Activated T-cell treated with anti-CD3 and anti-CD28 coated beads, Interleukin-2, amount 50 U/mL, for 4 hours (primary cell): ENCODE measurements at places on chromosomes 2 and 18. TPM values are rescaled to one million over a fixed set of nuclear protein-coding genes. Genes with fewer than 3 reads are reported as not detected.

- DNase-seq, result peak; percentile 23
Measured at GRCh38 chr2:96924775-96925747, 55.2 kb upstream of the SEMA4C start.

Gene UPP2
- total RNA-seq, result not detected

Gene MAPRE3
- 4.3 TPM for total RNA-seq

- no peak for DNase-seq
Measured at GRCh38 chr2:48727560-48727959, 28.0 kb downstream of the LHCGR start.

Gene FLACC1
- total RNA-seq, result 1.5 TPM

Gene MAB21L4
- total RNA-seq, result not detected

GRCh38 chr18:33717339-33717738 lies 139.3 kb downstream of the ASXL3 start:
- no peak for DNase-seq

- DNase-seq, result no peak
Measured at GRCh38 chr2:3420076-3420768, 40.7 kb downstream of the TRAPPC12 start.

GRCh38 chr2:36507408-36507812 lies 90.6 kb downstream of the FEZ2 start:
- no peak for DNase-seq

GRCh38 chr2:241179899-241180298 lies 8.6 kb upstream of the ANO7 start:
- DNase-seq, result no peak

- DNase-seq, result no peak
Measured at GRCh38 chr2:37529830-37530415, 141.5 kb downstream of the CDC42EP3 start.

Gene CRYGD
- not detected for total RNA-seq

Gene LRPPRC
- 165 TPM for total RNA-seq

Gene ABCG5
- total RNA-seq, result not detected

Gene CCDC74A
- 1.2 TPM for total RNA-seq

DNA sequence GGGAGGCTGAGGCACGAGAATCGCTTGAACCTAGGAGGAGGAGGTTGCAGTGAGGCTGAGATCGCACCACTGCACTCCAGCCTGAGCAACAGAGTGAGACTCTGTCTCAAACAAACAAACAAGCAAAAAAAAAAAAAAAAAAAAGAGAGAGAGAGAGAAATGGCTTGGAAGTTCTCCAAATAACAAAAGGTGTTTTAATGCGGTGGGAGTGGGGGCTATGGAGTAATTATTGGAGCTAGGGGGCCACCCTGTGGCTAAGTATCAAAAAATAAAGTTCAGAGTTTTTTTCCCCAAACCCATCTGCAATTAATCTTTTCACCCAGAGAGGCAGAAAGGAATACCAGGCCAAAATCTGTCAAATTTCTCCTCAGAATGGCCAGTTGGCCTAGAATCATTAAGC lies 23.0 kb upstream of the CEP68 start:
- DNase-seq, result no peak

- no peak for DNase-seq
Measured at GRCh38 chr2:70144443-70145143, 46.2 kb downstream of the C2orf42 start.

DNA sequence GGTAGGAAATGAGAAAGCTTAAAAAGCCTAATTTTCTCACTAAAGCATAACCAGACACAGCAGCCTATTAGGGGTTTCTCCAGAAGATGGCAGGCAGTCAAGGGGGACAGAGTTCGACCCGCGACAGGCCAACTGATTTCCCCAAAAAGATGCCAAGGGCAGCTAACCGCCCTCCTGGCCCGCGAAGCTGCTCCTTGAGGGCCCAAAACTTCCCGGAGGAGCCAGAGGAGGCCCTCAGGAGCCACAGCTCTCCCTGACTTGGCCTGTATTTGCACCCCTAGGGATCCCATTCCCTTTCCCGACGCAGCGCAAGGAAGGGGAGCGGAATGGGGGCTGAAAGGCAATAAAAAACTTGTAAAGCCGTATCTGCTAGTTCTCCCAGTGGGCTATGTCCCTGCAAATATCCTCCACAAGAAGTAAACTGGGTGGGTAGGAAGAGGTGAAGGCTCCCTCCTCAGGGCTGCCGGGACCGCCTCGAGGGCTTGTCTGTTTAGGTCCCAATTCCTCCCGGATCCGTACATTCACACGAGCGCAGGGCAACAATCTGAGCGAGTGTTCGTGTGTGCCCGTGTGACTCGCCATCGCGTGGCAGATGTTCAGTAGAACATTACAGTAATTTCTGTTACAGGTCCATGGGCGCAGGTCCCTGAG lies 756 bp upstream of the NAGK start:
- no peak for DNase-seq

GRCh38 chr2:130776550-130776949 lies 21.2 kb downstream of the AMER3 start:
- DNase-seq, result no peak

DNA sequence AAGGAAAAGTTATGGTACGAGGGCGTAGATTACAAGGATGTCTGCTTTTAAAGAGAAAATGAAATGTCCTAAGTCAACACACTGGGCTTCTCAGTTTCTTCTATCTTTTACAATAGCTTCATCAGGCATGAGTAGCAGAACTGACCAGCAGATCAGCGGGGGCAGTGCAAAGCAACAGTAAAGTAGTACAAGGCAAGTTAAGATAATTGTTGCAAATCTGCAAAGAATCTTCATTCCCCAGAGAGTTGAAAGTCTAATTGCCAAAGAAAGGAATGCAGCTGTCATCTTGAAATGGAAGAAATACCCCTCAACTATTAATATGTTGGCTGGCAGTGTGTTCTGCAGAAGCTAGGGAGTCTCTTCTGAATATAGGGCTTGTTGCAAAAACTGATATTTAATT lies 60.2 kb upstream of the SLC39A10 start:
- DNase-seq, result no peak

DNA sequence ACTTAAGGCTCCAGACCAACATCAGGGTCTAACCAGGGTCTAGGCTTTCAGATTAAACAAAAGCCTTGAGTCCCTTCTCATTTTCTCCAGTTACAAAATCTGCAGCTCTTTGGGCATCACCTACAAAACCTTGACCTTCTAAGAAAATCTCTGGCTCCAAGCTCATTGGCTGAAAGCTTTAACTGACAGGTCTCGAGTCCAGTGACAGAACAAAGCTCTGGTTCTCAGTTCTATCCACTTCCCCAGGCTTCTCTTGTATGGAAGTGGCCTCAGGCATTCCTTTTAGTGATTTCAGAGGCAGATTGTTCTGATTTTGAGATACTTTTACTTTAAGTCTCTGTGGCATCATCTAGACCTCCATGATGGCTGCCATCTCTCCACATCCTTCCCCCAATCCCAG lies 11.3 kb downstream of the SIX2 start:
- no peak for DNase-seq

GRCh38 chr2:239590995-239591915 lies 190.4 kb upstream of the HDAC4 start:
- DNase-seq, result no peak

DNA sequence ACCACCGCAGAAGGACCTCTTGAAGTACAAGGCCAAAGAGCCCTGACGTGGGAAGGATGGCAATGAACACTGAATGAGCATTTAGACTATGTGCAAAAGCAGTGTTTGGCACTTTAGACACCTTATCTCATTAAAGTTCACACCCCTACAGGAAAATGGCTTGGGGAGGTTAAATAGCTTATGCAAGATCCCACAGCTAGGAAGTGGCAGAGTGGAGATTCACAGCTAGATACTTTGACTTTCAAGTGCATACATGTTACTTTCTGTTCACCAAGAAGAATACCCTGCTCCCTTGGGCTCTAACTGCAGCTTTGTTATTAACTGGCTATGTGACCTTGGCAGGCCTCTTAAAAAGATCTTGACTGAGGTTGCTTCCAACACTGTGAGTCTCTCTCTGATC lies 58.2 kb downstream of the ICOS start:
- DNase-seq, result no peak

Gene SLC19A3
- not detected for total RNA-seq

DNA sequence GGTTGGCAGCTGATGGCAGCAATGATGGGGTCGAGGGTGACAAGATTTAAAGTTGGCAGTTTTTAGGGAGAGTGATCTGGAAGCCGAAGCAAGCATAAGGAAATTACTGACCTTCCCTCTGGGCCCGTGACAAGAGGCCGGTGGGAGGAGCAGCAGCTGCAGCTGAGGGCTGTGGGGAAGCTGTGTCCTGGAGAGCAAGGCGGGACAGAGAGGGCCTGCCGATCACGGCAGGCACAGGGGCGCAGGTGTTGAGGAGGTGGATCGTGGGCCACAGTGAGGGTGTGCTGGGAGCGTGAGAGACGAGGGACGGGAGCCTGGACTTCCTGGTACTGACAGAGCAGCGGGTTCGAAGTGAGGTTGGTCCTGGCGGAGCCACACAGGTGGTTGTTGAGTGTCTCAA lies 31.0 kb downstream of the TRAF3IP1 start:
- no peak for DNase-seq

GRCh38 chr2:226354434-226354833 lies 445.2 kb downstream of the IRS1 start:
- DNase-seq, result no peak

GRCh38 chr2:71788601-71789240 lies 335.4 kb downstream of the DYSF start:
- DNase-seq, result no peak

DNA sequence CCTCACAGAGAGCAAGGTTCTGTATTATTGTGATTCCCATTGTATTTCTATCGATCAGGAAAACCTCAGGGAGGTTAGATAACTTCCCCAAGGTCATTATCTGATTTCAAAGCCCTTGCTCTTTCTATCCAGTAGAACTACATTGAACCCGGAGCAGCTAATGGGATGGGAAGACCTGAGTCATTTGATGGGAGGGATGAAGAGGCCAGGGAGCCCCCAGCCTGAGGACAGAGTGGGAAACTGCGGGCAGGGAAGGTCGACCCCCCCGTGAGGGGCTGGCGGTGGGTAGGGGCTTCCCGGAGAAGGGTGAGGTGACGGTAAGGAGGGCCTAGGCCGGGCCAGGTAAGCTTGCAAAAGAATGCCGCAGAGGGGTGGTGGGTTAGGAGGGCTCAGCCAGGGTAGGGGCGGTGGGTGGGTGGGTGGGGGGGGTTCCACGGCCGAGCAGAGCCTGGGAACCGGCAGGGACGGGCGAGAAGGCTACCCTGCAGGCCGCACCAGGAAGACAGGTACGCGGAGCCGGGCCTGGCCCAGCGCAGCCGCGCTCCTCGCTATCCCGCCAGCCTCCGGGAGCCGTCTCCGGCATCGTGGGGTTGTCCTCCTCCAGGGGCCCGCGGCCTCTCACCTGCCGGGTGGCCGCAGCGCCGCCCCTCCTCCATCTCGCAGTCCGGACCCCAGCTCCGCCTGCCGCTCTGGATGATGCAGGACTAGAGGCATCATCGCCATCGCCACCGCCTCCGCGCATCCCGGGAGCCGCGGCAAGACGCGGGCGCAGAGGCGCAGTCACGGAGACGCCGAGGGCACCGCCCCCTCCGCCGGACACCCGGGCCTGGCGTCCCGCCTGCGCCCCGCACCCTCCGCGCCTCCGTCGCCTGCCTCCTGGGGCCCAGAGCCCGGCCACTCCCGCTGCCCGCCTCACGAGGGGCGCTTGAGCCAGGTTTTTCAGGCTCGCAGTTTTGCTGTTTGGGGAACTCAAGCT lies at the start of gene GPR75:
Gene GPR75, minus strand, starts transcription at position 762 of the 976 bp plus-strand sequence. CDS start 5,211 bp downstream, outside the sequence.
- no peak for DNase-seq

Gene STARD6
- not detected for total RNA-seq

Gene FOXI3
- not detected for total RNA-seq

Gene LRRC30
- total RNA-seq, result not detected

Gene SLC5A7
- not detected for total RNA-seq

Gene GNAL
- 0.24 TPM for total RNA-seq

DNA sequence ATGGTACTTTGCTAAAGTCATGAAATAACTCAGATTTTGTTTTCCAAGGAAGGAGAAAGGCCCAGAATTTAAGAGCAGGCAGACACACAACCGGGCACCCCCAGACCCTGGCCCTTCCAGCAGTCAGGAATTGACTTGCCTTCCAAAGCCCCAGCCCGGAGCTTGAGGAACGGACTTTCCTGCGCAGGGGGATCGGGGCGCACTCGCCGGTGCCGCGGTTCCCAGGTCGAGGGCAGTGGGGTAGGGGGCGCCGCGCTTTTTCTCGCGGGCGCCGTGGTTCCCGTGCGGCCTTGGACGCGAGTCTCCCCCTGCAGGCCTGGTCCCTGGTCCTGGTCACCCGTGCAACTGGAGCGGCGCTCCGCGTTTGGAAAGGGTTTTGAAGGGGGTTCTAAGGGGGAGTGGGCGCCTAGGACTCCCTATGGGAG lies 1.2 kb downstream of the ZNF236 start:
- no peak for DNase-seq

Gene MYCN
- 0.60 TPM for total RNA-seq

DNA sequence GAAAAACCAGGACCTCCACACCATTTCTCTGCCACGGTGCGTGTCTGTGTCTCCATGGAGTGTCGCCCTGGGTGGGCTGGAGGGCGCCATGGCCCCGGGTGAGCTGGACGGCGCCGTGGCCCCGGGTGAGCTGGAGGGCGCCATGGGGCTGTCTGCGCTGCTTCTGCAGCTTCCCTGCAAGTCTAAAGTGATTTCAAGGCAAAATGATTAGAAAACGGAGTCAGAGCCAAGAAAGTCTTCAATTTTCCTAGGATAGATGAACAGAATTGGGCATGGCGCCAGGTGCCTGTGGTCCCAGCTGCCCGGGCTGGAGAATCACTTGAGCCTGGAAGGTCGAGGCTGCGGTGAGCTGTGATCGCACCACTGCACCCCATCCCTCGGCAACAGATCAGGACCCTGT lies 27.7 kb upstream of the NFATC1 start:
- DNase-seq, result no peak

Gene SNED1
- total RNA-seq, result 2.1 TPM

GRCh38 chr18:49788327-49788898 lies 24.9 kb downstream of the ACAA2 start:
- no peak for DNase-seq

Gene CABYR
- not detected for total RNA-seq

DNA sequence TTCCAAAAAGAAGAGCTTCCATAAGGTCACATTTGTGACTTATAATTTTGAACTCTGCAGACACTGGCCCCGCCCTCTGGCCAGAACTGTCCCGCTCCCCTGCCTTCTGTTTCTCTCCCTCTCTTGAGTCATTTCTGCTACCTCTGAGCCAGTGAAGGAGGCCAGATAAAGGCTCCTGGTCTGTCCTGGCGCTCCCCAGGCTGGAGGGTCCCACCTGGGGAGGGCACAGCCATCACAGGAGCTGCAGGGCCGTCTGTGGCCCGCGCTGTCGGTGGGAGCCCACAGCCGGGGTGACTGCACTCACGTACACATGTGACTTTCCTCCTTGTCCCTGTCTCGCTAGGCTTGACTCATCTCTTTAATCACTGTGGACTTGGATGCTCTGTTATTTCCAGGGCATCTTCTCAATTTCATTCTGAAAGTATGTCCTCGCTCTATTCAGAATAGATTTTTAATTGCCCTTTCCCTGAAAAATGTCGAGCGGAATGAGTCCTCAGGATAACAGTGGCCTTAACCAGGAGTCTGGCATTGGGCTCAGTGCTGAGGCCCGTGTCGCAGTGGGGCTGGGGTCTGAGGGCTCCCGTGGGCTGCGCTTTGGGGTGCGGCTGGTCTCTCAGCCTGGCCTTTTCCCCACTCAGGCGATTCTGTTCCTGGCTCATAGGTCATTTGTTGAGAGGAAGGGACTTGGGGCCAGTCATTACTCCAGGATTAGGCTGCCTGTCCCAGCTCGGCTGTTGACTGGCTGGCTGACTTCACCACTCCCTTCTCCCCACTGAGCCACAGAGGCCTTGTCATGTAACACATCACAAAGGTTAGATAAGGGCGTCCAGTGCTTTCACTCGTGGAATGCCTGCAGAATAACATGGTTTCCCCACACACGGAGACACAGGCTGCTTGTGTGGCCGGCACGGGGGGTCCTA lies 34.5 kb downstream of the KLHL29 start:
- no peak for DNase-seq

Gene FEV
- not detected for total RNA-seq
